Hematopoietic multipotent progenitor cell treated with erythropoietin and hydrocortisone succinate and interleukin-3 and kit ligand, for 15 days (in vitro differentiated cells): ENCODE measurements at places on chromosomes 7 and 10.

GRCh38 chr7:90595342-90595800, 750 bp upstream of the CDK14 start:
- DNase-seq: no peak

DNA sequence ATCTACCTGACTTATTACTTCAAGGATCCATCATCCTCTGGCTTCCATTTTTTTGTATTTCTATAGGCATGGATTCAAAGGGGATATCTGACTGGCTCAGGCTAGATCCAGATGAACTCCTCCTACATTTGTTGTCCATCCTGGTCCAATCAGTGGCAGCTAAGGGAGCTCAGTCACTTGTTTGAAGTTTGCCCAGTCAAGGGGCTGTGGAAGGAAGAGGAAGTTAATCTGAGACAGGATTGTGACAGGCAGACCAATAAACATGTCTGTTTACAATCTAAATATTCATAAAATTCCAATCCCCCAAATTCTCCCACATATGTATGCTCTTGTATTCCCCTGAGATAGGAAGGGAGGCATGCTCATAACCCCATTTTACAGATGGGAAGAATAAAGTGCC, 48.7 kb downstream of the CAV1 start:
- no peak for DNase-seq

- no peak for DNase-seq
Measured at GRCh38 chr10:102299873-102300272, 54.5 kb downstream of the GBF1 start.

DNA sequence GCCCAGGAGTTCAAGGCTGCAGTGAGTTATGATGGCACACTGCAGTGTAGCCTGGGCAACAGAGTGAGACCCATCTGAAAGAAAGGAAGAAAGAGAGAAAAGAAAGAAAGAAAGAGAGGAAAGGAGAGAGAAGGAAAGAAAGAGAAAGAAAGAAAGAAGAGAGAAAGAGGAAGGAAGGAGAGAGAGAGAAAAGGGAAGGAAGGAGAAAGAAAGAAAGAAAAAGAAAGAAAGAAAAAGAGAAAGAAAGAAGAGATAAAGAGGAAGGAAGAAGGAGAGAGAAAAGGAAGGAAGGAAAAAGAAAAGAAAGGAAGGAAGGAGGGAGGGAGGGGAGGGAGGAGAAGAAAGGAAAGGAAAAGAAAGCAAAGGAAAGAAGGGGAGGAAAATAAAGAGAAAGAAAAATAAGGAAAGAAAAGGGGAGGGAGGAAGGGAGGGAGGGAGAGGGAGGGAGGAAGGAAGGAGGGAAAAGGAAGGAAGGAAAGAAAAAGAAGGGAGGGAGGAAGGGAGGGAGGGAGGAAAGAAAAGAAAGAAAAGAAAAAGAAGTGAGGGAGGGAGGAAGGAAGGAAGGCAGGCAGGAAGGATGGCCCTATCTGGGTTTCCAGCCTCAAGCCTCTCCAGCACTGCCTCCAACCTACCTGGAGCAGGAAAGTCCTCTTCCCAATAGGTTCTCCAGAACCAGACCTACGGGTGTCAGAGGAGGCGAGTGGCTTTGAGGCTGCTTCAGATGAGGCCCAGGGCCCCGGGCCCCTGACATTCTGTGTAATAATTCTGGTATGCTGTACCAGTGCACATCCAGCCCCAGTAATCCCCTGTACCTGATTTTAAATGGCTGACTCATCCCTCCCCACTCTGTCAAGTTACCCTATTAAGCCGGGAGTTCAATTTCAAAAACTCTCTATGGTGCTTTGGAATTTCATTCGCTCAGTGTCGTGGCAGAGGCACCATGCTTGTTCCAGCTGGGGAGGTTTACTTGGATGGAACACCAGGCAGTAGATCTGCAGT, 6.8 kb upstream of the PARD3 start:
- DNase-seq: no peak

DNA sequence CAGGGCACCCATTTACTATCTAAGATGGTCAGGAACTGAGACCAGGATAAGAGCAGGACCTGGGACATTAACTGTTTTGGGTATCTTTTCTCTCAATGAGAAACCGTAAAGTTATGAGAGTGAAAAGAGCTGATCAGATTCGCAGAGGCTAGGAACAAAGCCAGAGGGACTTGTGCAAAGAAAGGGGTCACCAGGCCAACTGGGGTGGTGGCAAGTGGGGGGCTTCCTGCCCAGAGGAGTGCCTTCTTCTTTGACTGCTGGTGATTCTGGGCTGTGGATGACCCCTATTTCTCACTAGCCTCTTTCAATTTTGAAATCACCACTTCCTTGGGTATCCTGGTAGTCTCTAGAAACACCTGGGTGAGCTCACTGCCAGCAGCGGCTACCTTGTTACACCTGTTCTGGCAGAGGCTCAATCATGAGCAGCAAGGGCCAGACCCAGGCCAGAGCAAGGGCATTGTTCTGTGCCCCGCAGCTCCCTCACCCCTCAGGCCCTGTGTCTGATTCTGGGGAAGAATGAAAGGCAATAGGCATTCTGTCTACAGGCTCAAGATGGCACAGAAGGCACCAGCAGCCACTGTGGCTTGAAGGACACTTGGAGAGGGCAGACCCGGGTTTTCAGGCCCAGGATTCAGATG, 999 bp downstream of the SFTPD start:
- DNase-seq: no peak

GRCh38 chr10:98316661-98317060, 48.7 kb upstream of the LOXL4 start:
- DNase-seq: no peak

DNA sequence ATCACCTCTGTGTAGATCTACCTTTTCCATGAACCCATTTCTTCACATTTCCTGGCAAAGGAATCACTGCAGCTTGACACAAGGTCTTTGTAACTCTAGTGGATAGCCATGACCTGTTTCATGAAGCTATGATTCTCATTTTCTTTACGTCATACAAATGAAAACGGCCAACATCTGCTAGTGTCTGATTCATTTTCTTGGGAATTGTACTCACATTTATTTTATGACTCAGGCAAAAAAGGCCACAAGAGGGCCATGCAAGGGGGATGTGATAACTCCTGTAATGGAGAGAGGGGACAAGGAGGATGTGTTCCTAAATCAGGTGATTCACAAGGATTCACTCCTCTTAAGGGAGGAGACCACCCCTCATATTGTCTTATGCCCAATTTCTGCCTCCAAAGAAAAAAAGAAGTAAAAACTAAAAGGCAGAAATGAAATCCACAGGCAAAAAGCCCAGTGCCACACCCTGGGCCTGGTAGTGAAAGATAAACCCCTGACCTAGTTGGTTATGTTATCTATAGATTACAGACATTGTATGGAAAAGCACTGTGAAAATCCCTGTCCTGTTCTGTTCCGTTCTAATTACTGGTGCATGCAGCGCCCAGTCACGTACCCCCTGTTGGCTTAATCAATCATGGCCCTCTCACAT, 249.9 kb downstream of the IPMK start:
- DNase-seq: peak; percentile 53

DNA sequence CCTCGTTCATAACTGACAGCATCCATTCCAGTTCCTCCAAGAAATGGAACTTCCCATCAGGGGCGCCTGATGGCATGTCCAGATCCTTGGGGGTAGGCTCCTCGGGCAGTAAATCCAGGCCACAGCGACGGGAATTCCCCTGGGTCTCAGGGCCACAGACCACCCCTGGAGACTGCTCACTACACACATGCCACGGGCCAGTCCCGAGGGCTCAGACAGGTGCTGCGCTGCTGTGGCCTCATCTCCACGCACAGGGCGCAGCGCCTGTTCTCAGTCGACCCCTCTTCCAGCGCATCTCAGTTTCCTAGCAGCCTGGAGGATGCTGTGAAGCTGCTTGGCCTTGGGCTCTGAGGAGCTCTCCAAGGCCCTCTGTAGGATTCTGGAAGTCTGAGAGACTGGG, 473.5 kb upstream of the FOXK1 start:
- DNase-seq: no peak

GRCh38 chr10:33506838-33507661, 172.6 kb upstream of the NRP1 start:
- DNase-seq: no peak

- no peak for DNase-seq
Measured at GRCh38 chr10:109695988-109696387, 227.3 kb downstream of the XPNPEP1 start.

DNA sequence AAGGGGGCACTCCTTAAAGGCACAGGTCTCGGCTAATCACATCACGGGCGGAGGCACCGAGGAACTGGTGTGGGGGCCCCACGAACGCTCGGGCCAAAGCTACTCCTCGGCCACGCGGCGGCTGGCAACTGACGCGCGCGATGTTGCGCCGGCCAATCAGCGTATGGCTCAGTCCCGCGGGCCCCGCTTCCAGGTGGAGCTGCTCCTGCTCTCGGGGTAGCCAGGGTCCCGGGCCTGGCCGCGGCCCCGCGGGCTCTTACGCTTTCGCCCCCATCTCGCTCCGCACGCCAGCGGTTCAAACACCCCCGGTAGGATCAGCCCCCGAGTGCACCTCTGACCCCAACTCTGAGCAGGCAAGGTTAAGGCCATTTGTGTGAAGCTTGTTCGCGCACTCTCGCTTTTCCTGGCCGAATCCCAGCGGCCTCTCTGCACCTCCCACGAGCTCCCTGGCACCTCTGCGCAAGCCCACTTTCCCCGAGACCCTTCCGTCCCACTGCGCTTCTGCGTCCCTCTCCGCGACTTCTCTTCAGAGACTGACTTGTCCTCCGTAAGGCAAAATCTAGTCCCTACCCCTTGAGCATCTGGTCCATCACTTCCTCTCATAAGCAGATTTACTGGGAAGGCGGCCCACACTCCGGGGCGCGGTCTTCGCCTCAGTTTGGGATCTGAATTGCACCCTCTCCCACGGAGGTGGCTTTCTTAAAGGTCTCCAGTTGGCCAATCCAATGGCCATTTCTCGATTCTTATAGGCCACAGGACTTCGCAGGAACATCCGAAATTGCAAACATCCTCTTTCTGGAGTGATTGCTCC, 200.9 kb upstream of the TBX20 start:
- DNase-seq: no peak

- DNase-seq: no peak
Measured at GRCh38 chr10:96337106-96337505, 21.7 kb downstream of the OPALIN start.

DNA sequence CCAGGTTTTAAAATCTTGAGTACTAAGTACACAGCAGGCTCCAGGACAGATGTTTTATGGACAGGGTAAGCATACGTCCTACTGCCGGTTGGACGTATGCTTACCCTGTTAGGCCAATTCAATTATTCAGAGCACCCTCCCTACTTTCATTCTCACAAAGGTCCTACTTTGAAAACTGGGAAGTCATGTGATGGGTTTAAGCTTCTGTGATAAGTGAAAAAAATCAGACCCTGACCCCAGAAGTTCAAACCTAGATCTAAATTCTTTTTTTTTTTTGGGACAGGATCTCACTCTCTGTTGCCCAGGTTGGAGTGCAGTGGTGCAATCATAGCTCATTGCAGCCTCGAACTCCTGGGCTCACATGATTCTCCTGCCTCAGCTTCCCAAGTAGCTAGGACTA, 55.2 kb downstream of the HIPK2 start:
- no peak for DNase-seq

DNA sequence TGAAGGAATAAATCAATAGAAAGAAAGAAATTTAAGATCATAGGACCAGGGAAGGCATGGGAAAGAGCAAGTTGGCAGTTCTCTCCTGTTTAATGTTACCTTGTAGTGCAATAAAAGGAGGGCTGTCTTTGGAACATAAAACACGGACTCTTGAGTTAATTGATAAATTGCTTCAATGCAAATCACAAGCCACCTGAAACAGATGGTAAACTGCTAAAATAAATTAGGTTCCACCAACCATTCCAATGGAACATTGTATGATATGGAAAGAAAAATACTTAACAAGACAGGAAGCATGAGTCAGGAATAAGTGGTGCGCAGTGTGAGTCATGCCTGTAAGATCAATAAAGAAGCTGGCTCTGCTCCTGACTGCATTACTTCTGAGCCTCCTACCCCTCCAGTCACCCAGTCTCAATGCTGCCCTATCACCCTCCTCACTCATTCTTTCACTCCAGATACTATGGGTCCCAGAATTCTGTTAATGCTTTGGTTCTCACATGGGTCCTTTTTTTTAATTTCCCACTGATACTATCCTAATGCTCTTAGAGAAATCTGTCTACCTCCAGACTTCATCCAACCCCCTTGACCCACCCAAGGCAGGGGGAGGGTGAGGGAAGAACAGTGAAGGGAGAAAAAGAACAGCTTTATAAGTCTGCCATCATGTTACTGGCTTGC, 78.9 kb downstream of the LRRC17 start:
- DNase-seq: no peak

DNA sequence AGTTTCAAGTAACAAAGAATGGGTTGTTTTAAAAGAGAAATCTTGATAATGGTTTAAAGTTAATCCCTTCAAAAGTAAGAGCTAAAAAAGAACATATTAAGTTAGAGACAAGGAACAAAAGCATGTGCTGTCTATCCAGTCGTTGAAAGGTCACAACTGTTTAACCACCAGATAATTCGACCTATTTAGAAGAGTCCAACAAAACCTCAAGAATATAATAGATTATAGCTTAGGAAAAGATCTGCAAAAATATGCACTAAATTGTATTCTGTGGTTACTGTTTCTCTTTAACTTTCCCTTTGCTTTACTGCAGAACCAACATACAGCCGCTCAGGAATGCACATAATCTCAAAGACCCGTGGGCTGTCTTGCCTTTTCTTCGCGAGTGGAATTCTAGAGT, 74.9 kb downstream of the PCGF5 start:
- DNase-seq: no peak

- DNase-seq: no peak
Measured at GRCh38 chr7:82053453-82054032, 283.7 kb upstream of the HGF start.

GRCh38 chr10:31757831-31758230, 170.8 kb downstream of the ARHGAP12 start:
- DNase-seq: no peak

DNA sequence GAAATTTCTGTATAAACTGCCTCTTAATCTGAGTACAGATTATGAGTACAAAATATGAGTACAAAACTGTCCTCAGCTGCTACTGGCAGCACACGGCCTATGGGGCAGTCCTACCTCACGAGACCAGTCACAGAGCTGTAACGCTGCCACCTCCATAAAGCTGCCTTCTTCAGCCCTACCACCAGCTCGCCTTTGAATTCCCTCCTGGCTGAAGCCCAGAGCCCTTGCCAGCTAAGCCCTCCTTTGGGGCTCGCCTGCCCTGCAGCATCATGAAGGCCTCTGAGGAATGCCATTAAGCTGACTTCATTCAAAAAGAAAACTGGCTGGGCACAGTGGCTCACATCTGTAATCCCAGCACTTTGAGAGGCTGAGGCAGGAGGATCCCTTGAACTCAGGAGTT, 180.0 kb upstream of the SH2B2 start:
- DNase-seq: no peak

- DNase-seq: no peak
Measured at GRCh38 chr10:44244745-44245600, 139.9 kb downstream of the CXCL12 start.

GRCh38 chr7:651032-651728, 75.3 kb upstream of the DNAAF5 start:
- no peak for DNase-seq
